ENCODE measurements at places on chromosomes 6 and 20. TPM values are rescaled to one million over a fixed set of nuclear protein-coding genes. Genes with fewer than 3 reads are reported as not detected.

The AURKA gene
- total RNA-seq = 4.9 TPM

The SLC13A3 gene
- total RNA-seq = 4.1 TPM

The MYO6 gene
- 14.4 TPM for total RNA-seq

The SYCP2L gene
- under 0.01 TPM for total RNA-seq

The SLC4A11 gene
- 0.51 TPM for total RNA-seq

The IBTK gene
- total RNA-seq = 66.9 TPM

The MUCL3 gene
- not detected for total RNA-seq

The CALHM6 gene
- total RNA-seq = 0.33 TPM

The TTLL9 gene
- total RNA-seq = not detected

The ADAT2 gene
- total RNA-seq = 4.1 TPM

The TBXT gene
- not detected for total RNA-seq

The KCNG1 gene
- total RNA-seq = 26.5 TPM

The SRMS gene
- total RNA-seq = not detected

The CCN2 gene
- total RNA-seq = 22.8 TPM

The MCM8 gene
- total RNA-seq = 5.4 TPM

The LTB gene
- total RNA-seq = not detected

The CUL9 gene
- 32.2 TPM for total RNA-seq

The SIRPD gene
- total RNA-seq = not detected

The GSTA3 gene
- total RNA-seq = not detected

The HMGCLL1 gene
- total RNA-seq = 0.51 TPM

The MUC21 gene
- not detected for total RNA-seq

The SLC26A8 gene
- not detected for total RNA-seq

The PCSK2 gene
- total RNA-seq = not detected

The SAYSD1 gene
- total RNA-seq = 13.9 TPM

The MICB gene
- total RNA-seq = 17.2 TPM

The PCK1 gene
- not detected for total RNA-seq

The CST7 gene
- total RNA-seq = not detected

The OPN5 gene
- total RNA-seq = not detected

The RBBP9 gene
- 14.4 TPM for total RNA-seq

The MCHR2 gene
- total RNA-seq = not detected
